ENCODE measurements at places on chromosomes 6 and 20.

DNA sequence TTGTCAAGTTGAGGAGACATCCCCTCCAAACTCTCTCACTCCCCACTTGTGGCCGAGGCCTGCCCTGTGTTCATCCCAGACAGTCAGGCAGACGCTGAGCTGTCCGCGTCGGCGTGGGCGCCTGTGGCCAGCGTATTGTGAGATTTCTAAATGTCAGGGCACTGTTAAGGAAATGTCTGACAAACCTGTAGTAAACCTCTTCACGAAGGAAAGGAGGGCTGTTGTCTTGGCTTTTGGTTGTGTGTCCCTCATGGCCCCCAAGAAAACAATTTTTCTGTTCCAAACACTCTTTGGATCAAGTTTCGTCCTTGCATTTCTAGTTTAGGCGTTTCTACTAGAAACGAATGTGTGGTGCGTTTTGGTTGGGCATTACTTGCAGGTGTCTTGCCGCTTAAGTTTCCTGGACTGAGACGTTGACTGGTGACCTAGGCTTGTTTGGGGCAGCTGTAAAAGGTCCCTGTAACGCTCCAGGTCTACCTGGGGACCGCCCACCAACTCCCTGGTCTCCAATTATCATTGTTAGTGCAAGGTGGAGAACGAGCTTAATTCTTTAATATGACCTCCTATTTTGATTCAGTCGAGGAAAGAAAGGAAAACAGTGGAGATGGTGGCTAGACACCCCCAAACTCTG is 8.7 kb upstream of the POU3F2 start:
- no peak for DNase-seq

DNA sequence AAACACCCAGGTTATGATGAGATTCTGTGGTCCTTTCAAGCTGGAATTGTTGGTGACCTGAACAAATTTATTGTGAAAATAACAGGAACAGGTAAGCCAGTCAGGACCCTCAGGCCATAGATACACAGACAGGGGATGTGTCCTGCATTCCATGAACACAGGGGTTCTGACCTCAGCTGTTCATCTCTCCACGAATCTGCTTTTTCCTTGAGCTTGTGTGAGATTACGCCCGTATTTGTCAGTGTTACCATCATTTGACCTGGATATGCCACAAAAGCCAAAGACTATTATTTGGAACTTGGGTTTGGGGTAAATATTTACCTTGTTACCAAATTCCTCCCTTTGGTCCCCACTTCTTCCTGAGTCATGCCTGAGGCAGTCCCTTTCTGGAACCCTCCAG is 288.9 kb downstream of the PREX1 start:
- DNase-seq = no peak

GRCh38 chr20:47086316-47086715 is 191.7 kb downstream of the EYA2 start:
- DNase-seq = no peak

GRCh38 chr6:156857573-156857972 is 80.4 kb downstream of the ARID1B start:
- peak; percentile 79 for DNase-seq

DNA sequence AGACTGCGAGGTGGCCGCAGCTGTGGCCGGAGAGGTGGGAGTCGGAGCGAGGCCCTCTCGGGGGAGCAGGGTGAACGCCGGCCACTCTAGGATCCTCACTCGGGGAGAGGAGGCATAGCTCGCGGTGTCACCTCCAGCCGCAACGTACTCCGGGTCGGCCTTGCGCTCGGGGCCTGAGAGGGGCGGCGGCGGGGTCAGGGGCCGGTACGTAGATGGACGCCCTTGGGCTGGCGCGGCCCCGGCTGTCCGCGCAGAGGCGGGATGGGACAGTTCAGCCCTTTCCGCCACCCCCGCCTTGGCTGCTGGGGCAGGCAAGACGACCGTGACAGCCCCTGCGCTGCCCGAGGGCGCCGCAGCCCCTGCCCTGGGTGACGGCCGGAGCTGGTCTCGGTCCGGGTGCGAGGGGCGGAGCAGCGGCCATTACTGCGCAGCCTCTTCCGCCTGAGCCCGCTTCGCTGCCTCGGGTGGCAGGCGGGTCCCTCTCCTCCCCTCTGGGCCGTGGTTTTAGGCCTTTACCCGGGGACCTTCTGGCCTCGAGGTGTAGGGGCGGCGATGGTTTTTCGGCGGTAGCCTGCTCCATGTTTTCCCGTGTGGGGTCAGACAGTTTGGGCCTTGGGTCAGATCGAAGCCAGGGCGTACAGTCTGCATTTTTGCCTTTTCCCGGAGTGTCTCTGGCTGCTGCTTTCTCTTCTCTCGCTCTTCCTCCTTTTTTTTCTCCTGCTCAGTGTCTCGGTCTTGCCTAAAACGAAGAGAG is 405 bp downstream of the RNF146 start:
- DNase-seq = peak; percentile 69

DNA sequence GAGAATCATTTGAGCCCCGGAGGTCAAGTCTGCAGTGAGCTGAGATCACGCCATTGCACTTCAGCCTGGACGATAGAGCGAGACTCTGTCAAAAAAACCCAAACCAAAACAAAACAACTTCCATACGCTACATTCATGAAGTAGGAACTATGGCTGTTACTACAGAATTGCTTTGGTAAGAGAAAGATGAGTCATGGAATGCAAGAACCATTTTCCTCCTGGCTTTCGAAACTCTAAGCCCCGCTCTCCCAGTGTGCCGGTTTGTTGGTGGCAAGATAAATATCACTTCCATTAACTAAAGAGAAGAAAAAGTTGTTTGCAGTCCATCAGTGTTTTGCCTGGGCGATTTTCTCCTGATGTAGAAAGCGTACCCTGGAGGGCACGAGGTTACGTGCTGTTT is 61.3 kb downstream of the ZDHHC14 start:
- no peak for DNase-seq

- DNase-seq = no peak
Observed at GRCh38 chr6:167476844-167477595, 152.1 kb downstream of the TTLL2 start.

DNA sequence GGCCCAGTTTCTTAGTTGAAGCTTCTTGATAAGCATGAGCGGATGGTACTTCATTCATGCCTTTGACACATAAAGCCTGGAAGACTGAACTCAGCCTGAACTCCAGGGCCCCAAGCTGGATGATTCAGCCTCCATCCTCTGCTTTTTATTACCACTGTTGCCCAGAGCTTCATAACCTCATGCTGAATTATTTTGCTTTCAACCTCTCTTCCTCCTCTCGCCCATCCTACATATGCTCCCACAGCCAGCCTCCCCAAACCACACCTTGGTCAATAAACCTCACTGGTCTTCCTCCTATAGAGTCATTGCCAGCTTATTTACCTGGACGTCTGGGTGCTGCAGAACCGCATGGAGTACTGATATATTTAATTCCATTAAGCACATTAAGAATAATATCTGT is 59.4 kb downstream of the SLC35B3 start:
- DNase-seq = no peak

GRCh38 chr20:42530855-42531448 is 658.8 kb downstream of the PTPRT start:
- DNase-seq = peak; percentile 15

GRCh38 chr6:139920027-139920775 is 545.8 kb upstream of the CITED2 start:
- DNase-seq = no peak
